ENCODE measurements at places on chromosomes 6 and 20.
A peak's percentile ranks its signal among the peaks of the same experiment; 100 is the strongest.

DNA sequence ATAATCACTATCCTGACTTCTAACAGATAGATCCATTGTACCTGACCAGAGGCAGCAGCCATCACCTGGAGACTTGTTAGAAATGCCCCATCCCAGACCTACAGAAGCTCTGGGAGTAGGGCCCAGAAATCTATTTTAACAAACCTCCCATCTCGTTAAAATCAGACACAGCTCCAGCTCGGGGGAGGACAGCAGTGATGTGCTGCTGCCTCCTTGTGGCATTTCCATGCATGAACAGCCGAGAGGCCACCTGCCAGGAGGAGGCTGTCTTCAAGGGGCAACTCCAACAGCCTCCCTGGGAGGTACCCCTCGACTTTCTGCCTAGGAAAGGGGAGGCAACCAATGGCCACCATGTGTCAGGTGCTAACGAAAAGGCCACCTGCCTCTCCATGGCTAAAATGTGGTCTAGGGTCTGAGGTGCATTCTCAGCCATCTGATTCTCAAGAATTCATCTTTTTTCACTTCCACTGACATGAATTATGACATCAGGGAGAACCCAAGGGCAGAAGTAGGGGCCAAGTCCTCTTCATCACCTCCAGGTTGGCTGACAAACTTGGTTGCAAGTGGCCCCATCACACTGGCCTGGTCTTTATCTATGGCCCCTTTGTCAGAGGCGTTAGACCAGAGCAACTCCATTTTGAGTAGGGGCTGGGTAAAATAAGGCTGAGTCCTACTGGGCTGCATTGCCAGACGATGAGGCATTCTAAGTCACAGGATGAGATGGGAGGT lies 12.2 kb upstream of the KCNK15 start:
- peak; percentile 53 for DNase-seq

DNA sequence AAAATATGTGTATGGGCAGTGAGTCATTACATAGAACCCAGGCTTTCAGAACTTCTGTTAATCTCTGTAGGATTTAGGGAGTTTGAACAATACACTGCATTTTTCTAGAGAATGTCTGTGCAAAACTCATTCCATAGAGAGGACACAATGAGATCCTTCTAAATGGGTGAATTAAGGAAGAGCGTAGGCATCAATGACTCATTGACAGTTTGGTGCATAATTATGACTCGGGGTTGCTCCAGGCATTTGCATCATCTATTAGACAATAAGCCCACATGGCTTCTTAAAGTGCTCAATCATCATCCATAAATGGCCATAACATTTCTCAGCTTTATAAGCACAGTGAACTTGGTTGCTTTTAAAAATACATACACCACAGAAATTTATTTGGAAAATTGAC lies 625.5 kb downstream of the CDH26 start:
- no peak for DNase-seq

DNA sequence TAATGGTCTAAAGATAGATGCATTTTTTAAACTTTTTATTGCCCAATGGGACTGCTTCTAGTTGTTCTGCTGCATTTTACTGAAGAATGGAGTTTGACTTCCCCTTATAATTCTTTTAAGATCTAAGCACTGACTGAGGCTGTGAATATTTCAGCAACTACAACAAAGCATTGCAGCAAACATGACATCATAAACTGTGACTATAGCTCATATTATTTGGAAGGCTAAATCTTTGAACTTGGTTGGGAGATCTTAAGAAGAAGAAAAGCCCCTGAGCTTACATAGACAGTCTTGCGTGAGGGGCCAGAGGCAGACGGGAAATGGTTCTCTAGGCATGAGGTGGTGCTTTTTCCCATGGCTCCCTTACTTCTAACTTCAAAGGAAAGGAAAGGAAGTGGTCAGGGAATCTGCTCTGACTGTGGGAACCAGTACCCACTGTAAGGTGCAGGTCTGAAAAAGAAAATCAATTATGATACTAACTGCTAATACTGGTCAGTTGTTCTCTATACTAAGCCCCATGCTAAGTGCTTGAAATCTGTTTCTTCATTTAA lies 14.8 kb downstream of the HEY2 start:
- no peak for DNase-seq

GRCh38 chr20:59471653-59472421 lies 132.5 kb upstream of the PHACTR3 start:
- no peak for DNase-seq

DNA sequence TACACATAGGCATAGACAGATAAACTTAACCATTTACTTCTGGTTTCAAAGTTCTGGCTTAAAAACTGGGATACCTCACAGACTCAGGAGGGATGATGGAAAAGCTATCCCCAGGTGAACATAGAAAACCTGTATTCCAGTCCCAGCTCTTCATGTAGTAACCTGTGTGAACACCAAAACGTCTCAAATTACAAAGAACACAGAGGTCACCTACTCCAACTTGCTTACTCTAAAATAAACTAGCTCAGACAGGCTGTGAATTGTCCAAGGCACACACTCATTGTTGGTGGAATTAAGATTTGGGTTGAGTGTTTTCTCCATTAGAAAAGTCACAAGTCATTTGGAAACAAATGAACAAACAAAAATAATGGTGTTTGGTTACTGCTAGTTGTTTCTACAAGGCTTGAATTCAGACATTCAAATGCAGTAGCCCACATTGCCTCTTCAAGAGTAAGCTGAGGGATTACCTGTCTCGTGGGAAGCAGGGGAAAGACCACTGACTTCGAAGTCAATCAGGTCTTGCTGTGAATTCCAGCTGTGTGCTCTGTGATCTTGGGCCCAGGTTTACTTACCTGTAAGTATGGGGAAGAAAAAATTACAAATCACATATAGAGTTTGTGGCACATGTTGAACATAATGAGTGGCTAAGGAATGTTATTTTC lies 48.2 kb upstream of the LRRC1 start:
- no peak for DNase-seq

DNA sequence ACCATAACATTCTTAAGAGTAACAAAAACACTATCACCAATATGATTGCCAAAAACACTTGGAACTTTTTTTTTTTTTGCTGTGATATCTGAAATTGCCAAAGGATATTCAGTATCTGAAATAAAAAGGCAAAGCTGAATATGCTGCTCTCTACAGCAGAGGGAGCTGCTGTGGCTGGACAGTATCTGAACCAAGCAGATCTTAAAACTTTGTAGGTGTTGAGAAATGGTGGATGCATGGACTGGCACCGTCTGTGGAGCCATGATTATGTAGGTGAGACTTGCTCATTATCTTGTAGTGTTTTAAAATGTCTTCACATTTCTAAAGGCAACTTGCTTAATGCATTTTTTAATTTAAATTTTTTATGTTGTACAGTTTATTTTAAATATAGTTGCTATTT lies 9.2 kb downstream of the PDCD2 start:
- no peak for DNase-seq

DNA sequence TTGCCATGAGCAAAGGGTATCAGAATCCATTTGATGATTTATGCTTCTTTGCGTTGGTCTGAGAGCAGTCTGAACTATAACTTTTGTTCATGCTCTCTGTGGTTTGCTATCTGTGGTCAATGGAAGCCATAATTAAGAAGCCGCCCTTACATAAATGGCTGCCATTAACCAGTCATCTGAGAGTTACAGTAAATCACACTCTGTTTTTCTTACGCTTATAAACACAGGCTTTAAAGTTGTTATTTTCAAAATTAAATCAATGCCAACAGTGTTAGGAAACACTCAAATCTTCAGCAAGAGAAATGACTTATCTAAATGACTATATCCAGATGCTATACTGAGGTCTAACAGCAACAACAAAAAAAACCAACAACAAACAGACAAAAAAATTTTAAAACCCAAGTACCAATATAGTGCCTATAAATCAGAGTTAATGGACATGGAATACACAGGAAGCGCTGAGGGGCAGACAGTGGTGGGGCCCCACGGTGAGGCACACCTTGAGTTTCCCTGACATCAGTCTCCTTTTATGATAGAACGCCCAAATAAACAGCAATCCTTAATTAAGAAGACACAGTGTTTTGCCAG lies 108.0 kb upstream of the C6orf118 start:
- no peak for DNase-seq

- no peak for DNase-seq
Observed at GRCh38 chr6:15335385-15335784, 89.5 kb downstream of the JARID2 start.

DNA sequence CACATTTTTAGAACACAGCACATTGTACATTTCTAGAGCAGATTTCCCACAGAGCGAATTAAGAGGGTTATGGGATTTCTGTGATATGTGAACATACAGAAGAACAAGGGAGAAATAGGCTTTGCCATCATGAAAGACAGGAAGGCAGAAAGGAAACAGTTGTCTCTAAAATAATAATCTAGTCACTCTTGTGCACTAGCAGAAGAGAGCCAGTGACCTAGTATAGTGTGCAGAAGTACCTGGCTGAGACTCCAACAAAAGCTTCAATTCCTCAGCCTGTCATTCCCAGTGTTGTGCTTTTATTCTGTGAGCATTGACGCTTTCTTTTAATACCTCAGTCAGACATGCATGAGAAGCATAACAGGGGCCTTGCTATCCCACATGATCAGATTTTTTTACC lies 17.8 kb upstream of the DCBLD1 start:
- DNase-seq = no peak

DNA sequence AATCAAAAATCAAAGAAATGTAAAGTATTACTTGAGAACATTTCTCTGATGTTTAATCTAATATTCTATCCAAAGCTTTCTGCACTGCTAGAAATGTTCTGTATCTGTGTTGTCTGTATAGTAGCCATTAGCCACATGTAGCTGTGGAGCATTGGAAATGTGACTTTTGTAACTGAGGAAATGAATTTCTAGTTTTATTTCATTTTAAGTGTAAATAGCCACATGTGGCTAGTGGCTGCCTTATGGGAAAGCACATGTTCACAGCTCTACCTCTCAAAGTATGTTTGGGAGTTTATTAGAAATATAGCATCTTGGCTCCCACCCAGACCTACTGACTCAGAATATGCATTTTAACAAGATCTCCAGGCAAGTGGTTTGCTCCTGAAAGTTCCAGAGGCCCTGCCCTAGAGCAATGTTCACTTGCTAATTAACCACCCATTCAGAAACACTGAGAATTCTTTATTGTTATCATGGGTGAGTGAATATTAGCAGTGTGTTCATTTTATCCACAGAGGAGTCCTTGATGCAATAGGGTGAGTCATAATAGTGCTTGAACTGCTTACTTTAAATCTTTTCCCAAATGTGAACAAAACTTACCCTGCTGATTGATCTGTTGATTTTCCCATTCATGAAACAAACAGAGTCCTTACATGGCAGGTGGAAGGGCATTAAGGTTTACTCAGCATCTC lies 282.7 kb downstream of the PLCB1 start:
- no peak for DNase-seq

DNA sequence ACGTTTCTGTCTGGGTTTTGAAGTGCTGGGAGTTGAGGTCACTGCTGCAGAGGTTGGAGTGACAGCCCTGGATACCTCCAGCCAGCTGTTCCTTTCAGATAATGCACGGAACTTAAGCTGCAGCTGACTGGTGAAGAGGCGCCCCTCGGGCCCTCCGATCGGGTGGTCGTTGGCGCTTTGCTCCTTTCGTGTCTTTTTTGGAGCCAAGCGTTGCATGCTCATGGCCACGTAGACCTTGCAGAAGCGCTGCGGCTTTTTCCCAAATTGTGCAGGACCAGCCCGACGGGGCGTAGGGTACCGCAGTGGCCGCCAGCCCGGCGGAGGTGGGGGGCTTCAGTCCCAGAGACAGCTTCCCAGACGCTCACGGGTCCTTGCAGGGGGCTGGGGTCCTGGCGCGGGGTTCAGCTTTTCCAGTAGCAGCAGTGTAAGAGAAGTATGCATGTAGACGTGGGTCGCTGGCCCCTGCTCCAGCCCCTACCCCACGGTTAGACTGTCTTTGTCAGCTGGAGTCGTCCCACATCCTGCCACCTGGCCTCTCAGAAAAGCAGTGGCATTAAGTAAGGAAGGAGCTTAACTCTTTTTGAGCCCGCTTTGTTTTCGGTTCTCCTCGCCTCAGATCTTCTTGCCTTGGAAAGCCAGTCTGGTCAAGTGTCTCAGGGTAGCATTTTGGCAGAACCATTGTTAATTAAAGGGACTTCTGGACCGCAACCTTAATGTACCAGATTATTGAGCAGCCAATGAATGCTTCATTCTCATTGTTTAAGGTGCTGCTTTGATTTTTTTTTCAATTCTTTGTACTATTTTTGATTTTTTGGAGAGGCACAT lies 838 bp downstream of the TNFAIP3 start:
- peak; percentile 63 for DNase-seq

DNA sequence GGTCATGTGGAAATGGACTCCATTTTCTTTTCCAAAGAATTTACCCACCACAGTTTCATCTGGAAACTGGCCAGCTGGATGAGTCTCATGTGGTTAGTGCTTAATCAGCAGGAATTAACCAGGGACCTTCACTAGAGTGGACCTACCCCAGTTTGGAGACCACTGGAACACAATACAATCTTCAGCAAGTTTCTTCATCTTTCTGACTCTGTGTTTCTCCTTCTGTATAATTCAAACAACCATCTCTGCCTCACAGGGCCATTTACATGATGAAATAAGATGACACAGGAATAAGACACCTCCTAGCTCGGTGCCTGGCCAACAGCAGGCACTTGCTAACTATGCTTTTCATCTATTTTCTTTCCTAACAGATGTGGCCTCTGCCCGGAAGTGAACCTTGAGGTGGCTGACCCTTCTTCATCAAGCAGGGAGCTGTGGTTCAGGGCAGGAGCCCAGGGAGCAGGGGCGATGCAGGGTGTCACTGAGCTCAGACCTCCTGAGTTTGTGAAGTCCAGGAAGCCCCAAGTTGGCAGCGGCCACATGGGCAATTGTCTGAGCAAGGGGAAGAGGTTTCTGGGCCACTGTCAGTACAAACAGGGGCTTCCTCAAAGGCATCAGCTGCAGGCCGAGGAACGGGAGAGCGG lies 98.8 kb downstream of the SOD2 start:
- DNase-seq = no peak

GRCh38 chr20:58251979-58252591 lies 23.6 kb upstream of the ANKRD60 start:
- no peak for DNase-seq

DNA sequence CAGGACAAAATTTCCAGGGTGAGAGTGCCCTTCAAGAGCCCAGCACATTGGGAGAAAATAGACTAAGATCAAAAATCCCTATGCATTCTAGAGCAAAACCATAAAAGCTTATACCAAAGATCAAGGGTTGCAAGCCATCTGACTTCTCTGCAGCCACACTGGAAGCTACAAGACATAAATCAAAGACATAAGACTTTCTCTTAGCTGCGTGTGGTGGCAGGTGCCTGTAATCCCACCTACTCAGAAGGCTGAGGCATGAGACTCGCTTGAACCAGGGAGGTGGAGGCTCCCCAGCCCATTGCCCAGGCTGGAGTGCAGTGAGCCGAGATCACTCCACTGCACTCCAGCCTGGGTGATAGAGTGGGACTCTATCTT lies 91.9 kb upstream of the NXT1 start:
- no peak for DNase-seq

DNA sequence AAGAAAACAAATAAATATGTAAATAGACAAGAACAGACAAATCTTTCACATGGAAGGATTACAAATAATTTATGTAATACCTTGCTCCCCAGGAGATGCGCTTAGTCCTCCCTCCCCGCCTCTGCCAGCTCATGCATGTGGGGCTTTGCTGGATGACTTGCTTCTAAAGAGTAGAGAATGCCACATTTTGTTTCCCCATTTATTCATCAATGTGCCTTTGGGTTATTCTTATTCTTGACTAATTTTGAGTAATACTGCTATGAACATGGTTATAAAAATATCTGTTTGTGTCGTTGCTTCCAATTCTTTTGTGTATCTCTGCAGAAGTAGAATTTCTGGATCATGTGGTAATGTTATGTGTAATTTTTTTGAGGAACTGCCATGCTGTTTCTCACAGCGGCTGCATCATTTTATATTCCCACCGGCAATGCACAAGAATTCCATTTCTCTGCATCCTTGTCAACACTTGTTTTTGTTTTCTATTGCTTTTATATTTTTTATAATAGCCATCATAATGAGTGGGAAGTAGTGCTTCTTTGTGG lies 23.8 kb upstream of the DUSP22 start:
- DNase-seq = no peak
